K562 (cell line): ENCODE measurements at places on chromosomes 2 and 18. TPM values are rescaled to one million over a fixed set of nuclear protein-coding genes. Genes with fewer than 3 reads are reported as not detected.

Gene PIAS2
- 7.6 and 9.1 TPM in 2 replicates for polyA plus RNA-seq

Gene TUBA4B
- polyA plus RNA-seq: not detected in 2 replicates

Gene STPG4
- polyA plus RNA-seq: 0.28 TPM in 1 of 2 replicates, not detected in the other

Gene ATL2
- 63.0 and 69.3 TPM in 2 replicates for polyA plus RNA-seq

DNA sequence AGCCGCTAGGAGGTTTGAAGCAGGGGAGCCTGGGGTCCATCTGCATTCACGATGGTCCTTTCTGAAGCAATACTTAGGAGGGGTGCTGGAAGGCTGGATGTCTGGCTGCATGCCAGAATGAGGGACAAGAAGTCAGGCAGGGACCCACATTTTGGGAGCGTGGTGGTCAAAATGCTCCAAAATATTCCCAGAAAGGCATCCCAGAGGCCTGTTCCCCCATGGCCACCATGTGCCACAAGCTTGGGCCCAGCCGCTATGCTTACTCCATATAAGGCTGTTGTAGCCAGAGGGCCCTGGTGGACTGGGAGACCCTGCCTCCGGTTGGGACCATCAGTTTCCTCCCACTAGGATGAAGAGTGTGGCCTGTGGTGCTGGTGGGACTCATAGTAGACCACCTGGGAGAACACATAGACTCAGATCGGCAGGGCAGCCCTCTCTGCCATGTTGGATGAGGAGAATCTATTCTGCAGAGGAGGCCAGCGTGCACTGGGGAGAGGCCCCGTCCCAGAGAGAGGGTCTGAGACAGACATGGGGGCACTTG is 3.6 kb upstream of the PROM2 start:
- no peak for DNase-seq

GRCh38 chr2:54924121-54924520 is 126.1 kb downstream of the RTN4 start:
- DNase-seq: no peak

DNA sequence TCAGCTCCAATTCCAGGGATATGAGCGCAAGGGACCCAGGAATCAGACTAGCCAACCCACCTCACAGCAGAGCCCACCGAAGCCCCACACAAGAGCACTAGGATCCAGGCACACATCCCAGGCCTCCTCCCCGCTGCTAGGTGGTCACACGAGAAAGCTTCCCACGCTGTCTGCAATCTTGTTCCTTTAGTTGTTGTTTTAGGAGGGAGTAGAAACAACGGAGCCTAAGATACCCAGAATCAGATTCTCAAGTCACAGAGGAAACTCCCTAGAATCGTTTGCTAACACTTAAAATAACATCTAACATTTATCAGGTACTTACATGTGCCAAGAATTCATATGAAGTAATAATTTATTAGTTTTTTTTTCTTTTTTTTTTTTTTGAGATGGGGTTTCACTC is 9.7 kb upstream of the ATL2 start:
- no peak for DNase-seq
